AG09319 (cell line): ENCODE measurements at places on chromosomes 2 and 18.

- no peak for DNase-seq
Observed at GRCh38 chr2:160440888-160441287, 52.7 kb downstream of the RBMS1 start.

- no peak for DNase-seq
Observed at GRCh38 chr2:207528980-207529329, 807 bp upstream of the CREB1 start.

- DNase-seq, result peak; percentile 76
Observed at GRCh38 chr18:22432657-22433137, 15.0 kb upstream of the CTAGE1 start.

GRCh38 chr18:62001396-62001795, 108.6 kb upstream of the RNF152 start:
- no peak for DNase-seq

- DNase-seq, result peak; percentile 15
Observed at GRCh38 chr2:234135750-234136221, 85.3 kb downstream of the SPP2 start.

DNA sequence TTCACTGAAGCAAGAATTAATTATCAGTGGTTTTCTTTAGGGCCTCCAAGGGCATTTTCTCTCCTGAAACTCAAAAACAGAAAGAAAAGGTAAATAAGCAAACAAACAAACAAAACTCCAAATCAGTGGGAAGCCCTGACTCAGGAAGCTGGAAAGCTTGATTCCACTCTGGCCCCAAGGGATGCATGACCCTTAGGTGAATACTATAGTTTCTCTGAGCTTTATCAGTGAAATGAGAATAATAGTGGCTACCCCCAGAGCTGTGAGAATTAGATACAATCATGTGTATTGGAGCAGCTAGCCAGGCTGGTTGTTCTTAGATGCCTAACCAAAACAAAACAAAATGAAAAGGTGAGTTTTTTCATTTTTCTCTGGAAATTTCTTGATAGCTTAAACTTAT, 585.1 kb downstream of the CNTNAP5 start:
- no peak for DNase-seq

GRCh38 chr2:233867993-233868532, at the start of gene MSL3B:
TSS of gene MSL3B (minus strand) at chr2:233868386.
- no peak for DNase-seq

DNA sequence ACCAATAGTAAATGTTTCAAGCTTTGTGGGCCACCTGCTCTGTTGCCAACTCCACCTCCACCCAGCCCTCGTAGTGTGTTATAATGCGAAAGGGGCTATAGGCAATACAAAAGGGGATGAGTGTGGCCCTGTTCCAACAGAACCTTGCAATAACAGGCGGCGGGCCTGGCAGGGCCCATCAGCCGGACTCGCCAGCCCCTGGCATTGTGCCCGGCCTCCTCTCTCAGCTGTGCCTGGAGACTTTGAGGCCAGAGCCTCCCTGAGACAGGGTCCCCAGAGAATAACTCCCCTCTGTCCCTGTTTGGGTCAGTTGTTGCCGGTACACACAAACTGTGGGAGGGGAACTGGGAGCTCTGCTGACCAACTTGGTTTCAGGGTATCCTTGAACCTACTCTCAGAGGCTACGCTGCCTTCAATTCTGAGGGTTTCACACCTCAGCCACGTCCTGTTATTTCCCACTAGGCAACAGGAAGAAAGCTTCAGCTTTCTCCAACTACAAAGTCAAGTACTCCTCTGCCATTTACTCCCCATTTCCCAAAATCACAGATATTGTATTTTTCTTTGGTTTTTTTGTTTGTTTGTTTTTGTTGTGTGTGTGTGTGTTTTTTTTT, 58.0 kb upstream of the ZNF236 start:
- no peak for DNase-seq

- no peak for DNase-seq
Observed at GRCh38 chr2:199465988-199466691, 8.4 kb upstream of the SATB2 start.

DNA sequence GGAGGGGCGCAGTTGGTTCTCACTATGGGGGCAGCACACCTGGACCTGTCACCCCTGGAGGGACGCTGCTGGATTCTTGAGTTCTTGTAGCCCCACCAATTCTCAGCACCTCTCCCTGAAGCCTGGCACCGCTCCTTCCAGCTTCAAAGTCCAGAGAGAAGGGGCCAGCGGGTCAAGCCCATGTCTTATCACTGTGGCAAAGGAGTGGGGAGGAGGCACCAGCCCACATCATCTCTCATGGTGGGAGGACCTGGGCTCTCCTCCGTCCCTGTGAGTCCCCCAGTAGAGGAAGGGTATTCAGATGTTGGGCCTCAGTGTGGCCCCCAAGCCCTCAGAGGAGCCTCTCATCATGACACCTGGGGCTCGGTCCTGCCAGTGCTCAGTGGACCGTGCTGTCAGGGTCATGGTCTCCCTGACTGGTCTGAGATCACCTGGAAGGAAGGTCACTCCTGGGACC, 67.4 kb downstream of the HS1BP3 start:
- no peak for DNase-seq

- no peak for DNase-seq
Observed at GRCh38 chr18:23958036-23958435, 56.5 kb upstream of the TTC39C start.

- DNase-seq, result no peak
Observed at GRCh38 chr18:59708988-59709387, 11.8 kb upstream of the CCBE1 start.

GRCh38 chr2:84991404-84992160, 20.6 kb downstream of the KCMF1 start:
- peak; percentile 96 for DNase-seq

DNA sequence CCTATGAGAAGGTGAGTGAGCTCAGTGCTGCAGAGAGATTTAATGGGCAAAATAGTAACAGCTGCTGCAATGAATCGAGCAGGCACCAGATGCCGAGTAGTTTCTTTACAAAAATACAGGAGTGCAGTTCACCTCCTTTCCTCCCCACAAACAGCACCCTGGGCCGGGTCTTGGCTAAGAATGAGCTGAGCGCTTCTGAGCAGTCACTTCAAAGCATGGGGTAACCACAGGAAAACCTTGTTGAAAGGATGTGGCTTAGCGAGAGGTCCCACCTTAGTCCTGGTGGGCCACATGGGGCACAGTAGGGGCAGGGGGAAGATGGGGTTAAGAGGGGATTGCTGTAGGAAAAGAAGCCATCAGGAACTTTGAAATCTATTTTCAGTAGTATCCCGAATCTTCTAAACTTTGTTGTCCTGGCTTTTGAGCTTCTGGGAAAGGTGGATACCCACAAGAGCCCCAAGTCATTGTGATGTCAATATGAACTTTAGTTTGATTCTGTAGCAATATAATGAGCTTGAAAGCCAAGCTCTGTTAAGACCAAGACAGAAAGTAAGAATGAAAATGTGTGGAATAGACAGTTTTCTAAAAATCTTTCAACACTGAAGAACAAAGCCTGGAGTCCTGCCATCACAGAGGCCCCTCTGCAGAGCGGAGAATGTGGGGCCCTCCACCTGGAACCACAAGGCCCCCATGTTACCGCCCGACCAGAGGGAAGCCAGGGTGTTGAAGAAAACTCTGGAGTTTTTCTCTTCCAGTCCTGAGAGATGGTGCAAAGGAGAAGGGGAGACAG, 101.0 kb upstream of the ZNF236 start:
- no peak for DNase-seq

- peak; percentile 45 for DNase-seq
Observed at GRCh38 chr18:29154758-29155725, 978.1 kb upstream of the CDH2 start.

DNA sequence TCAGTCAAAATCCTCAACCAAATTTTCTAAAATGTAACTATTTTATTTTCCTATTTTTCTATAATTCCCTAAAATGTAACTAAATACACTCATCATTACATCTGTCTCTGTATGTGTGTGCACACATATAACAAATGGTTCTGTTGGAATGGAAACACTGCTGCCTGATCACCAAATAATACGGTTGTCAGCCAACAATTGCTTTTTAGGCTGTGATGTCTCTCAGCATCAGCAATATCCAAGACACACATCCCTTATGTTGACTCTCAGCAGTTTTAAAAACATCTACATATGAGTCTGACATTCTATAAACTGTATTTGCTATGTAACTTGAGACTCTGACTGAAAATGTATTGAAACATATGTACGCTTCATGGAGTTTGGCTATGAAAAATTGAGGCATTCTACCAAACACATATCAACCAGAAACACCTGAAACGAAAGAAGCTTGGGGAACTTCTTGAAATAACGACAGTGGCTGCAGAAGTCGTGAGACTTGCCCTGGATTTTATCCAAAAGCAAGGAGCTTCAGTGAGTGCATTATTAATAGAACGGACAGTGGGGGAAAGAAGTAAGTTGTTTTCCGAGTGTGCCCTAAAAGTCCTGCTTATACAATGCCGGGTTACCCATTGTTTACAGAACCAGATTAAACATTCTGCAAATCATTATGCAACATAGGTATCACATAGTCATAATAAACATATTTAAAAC, 110.2 kb upstream of the ITGB6 start:
- no peak for DNase-seq

- DNase-seq, result no peak
Observed at GRCh38 chr2:33496150-33496549, 19.7 kb downstream of the RASGRP3 start.

DNA sequence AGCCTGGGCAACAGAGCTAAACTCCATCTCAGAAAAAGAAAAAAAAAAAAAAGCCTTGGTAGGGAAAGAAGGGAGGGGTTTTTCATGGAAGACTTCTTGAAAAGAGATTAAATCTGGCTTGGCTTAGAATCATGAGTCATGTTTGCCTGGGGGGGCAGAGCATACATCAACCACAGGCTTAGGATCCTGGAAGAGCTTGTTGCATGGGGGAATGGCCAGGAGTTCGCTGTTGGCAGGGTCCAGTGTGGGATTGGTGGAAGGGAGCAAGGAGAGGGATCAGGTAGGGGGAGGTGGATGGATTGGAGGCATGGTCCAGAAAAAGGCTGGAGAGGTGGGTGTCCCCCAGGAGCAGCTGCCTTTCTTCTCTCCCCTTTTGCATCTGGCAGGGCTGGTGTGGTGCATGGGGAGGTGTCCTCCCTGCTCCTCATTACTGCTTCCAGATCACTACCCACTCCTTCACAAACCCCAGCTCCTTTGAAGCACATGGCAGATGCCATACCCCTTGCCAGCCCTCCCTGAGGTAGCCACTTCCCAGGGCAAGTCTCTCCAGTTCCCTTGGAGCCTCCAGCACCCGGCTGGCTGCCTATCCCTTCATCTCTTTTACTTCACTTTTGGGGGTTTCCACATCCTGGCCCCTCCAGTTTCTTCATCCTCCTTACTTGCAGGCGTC, 2.5 kb downstream of the ARMC9 start:
- no peak for DNase-seq

GRCh38 chr2:213279971-213280370, 4.3 kb upstream of the SPAG16 start:
- DNase-seq, result peak; percentile 38

- DNase-seq, result no peak
Observed at GRCh38 chr18:22021701-22022100, 147.7 kb upstream of the GATA6 start.

DNA sequence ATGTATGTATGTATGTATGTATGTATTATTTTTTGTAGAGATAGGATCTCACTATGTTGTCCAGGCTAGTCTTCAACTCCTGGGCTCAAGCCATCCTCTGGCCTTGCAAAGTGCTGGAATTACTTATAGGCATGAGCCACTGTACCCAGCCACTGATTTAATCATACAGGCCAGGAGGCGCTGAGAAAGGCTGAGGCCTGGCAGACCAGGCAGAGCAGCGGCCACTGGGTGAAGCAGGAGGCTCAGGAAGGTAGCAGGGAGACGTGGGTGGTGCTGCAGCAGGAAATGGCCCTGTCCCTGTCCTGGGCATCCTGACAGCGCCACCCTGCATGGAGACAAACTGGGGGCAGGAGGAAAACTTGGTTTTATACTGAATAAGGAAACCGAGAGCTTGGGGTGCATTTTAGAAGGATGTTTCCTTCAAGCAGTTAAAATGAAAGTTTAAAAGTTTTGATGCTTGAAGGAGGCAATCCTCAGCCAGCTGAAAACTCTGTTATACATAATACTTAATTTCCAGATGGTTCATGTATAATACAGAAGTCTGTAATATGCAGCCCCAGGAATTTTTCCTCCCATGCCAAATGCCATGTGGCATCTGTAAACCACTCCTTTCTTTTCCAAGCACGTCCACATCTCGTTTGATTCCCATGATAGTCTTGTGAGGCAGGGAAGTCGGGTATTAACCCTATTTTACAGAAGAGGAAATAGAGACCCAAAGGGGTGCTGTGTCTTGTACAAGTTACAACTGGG, 182.4 kb downstream of the CELF4 start:
- no peak for DNase-seq

- DNase-seq, result no peak
Observed at GRCh38 chr2:50765590-50765989, 266.3 kb downstream of the NRXN1 start.

DNA sequence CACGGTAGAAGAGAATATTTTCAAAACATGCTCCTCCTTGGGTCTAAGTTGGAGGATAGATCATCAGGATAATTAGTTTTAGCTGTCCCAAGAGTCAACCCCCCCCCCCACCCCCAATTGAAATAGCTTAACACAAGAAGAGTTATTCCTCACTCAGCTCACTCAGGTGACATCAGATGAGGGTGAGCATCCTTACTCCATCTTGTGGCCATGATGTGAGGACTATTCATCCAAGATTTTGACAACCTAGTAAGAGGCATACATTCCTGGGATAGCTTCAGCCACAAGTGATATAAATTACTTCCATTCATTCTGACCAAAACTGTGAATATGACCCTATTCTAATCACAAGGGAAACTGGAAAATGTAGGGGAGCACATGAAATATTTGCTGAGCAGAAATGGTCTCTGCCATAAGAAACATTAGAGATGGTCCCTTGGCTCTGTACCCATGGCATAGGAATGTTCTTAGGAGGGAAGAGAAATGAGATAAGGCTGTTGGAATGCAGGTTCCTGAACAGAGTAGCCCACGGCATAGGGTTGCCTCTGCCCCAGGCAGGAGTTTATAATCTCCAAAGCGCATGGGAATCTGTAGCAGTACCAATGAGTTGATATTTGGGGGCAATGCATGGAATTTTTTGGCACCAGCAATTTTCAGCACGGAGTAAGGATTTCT, 257.2 kb downstream of the CYRIA start:
- no peak for DNase-seq

GRCh38 chr2:58051445-58051844, 4.8 kb downstream of the VRK2 start:
- no peak for DNase-seq

GRCh38 chr2:26590980-26591618, 50.1 kb downstream of the CIB4 start:
- DNase-seq, result no peak

DNA sequence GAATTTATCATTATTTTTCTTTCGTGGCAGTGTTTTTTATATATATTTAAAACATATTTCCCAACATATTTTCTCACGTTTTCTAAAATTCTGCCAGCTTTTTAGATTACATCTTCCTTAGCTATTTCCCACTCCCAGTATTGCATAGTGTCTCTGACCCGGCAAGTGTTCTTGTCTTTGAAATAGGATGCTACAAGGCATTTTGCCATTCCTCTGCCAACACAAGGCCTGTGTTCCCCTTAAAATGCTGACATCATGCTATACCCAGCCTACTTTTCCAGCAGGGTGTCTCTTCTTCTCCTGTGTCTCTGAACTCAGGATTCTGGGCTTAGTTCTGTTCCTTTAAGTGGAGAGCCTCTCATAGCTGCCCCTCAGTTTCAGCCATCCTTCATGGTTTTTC, 115.2 kb downstream of the DIS3L2 start:
- no peak for DNase-seq
